ENCODE measurements at places on chromosomes 16 and 17.

DNA sequence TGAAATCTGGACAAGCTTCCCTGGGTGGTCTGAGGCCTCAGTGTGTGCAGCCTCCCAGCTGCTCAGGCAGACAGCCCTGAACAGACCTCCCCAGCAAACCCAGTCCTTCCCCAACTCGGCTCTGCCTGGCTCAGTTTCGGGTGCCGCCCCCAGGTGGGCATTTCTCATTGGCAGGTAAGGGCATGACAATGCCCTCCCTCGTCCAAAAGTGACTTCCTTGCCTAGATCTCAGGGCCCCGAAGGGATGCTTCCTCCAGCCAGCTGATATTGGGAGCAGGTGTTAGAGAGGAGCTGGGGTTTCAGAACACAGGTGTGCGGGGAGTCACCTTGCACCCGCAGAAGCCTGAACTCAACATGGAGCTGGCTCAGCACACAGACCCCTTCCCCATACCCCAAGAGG is 3.8 kb upstream of the PPL start:
- no peak for DNase-seq

DNA sequence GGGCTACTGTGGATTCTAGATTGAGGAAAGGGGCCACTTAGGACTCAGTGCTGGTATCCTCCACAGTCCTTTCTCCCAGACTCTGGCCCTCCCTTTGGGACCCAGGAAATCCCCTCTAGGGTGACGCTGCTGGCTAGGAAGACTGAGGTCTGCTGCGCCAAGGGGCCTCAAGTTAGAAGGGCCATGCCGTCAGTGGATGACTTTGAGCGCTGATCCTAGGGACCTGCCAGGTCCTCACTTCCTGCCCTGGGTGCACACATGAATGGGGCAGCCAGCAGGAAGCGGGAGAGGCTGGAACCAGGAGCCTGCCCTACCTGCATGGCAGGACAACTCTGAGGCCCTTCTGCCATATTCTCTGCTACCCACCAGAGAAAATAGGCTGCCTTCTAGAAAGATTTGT is 145.0 kb downstream of the RAB11FIP4 start:
- DNase-seq, result no peak

DNA sequence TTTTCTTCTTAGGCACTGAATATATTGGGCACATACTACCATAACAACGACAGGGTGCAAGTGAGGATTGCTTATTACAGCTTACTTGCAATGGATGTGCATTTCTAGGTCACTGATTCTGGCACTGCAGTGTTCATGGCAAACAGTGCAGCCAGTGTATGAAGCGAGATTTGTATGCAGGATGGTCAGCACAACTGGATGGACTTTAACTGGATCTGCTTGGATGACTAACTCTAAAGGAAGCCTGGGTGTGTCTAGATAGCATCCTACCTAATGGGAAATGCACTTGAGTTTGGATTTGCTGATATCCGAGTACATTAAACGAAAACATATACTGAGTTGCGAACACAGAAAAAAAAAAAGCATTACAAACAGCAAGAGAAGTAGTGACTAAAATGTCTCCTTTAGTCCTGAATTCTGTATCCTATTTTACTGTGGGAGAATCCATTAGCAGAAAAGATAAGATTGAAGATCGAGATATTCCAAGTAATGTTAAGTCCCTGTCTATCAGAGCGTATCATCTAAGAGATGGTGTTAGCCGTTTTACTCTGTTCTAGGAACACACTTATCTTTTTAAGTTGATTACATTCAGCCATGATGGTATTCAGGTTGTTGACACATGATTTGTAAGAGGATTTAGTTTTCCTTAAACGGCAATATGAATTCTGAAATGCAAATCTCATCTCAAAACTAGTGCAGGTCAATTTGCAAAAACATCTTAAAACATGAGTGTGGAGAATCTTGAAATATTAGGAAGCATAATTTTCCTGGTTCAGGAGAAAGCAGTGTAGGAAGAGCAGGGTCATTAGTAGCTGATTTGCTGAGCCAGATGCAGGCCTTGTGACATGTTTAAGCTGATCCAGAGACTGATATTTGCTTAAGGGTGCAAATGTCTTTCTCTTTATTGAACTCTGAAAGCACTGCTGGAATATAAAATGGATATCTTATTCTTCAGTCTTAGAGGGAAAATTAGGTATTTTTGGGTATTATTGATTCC is 142.6 kb upstream of the CPHXL start:
- no peak for DNase-seq

GRCh38 chr17:43723697-43724359 is 34.8 kb downstream of the SOST start:
- peak; percentile 87 for DNase-seq

DNA sequence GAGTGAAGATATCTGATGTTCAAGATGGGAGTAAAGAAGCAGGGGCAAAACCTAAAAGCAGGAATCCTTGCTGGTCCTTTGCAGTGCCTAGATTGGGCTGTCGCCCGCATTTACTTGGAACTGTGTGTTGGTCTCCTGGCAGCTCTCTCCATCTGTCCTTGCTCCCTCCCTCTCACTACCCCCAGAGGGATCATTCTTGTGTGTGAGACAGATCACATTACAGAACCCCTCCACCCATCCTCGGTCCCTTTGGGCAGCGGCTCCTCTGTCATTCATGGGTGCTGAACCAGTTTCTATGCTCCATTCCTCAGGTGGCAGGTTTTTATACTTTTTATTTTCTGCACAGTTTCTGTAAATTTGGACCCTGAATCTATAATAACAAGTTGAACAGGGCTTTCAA is 99.4 kb upstream of the MYOCD start:
- no peak for DNase-seq

Measured in foreskin fibroblast (primary cell).